ENCODE measurements at places on chromosomes 6 and 20. TPM values are rescaled to one million over a fixed set of nuclear protein-coding genes. Genes with fewer than 3 reads are reported as not detected.

GUCA1A gene
- 0.21 TPM for total RNA-seq

MRAP2 gene
- not detected for total RNA-seq

TCP11 gene
- total RNA-seq = not detected

HSP90AB1 gene
- total RNA-seq = 1,109 TPM

HLA-DQB1 gene
- total RNA-seq = 2.5 TPM

C20orf202 gene
- total RNA-seq = 0.19 TPM

CAP2 gene
- not detected for total RNA-seq

TUBB2B gene
- total RNA-seq = 0.35 TPM

ASIP gene
- total RNA-seq = not detected

LBP gene
- not detected for total RNA-seq

CTAGE9 gene
- not detected for total RNA-seq

- no peak for DNase-seq
Observed at GRCh38 chr6:158608221-158608620, 36.3 kb downstream of the DYNLT1 start.

DNA sequence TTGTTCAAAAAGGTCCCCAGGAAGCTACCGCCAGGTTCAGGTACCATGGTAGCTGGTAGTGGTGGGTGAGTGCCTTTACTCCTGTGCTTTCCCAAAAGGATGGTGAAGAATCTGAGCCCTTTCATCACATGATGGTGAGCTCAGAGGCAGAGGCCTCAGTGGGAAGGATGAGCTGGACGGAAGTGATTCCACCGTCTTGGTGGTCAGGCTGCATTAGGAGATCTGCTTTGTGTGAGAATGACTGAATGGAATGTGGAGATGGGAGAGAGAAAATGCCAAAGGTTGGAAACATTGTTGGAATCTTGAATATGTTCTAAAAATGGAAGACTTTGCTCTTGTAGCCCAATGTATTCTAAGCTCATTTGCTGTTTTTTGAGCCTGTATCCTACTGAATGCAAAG lies 108.1 kb upstream of the SCP2D1 start:
- DNase-seq = no peak

- DNase-seq = no peak
Observed at GRCh38 chr20:61638802-61639585, 386.9 kb downstream of the CDH4 start.

- no peak for DNase-seq
Observed at GRCh38 chr20:9261781-9262180, 192.9 kb downstream of the PLCB4 start.

GRCh38 chr6:41914869-41915530 lies 5.9 kb downstream of the MED20 start:
- no peak for DNase-seq

DNA sequence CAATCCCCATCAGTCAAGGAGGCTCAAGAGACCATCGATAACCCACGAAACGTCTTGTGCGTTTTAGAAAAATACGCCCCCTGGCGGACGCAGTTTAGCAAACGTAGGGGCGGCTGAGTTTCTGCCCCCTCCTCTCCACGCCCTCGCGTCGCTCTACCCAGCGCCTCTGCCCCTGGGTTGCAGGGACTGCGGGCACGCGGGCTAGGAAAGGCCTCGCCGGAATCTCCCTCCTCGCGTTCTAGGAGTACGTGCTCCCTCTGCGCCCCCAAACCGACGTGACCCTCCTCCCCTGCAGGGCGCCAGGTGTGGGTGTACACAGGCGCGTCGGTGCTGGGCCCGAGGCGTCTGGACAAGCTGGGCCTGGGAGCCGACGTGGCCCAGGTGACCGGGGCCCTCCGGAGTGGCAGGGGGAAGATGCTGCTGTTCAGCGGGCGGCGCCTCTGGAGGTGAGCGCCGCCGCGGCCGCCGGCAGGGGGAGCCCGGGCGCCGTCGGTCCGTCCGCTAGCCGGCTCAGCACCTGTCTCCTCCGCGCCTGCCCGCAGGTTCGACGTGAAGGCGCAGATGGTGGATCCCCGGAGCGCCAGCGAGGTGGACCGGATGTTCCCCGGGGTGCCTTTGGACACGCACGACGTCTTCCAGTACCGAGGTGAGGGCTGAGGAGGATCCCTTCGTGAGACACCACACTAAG lies 5.3 kb downstream of the MMP9 start:
- DNase-seq = peak; percentile 80

DNA sequence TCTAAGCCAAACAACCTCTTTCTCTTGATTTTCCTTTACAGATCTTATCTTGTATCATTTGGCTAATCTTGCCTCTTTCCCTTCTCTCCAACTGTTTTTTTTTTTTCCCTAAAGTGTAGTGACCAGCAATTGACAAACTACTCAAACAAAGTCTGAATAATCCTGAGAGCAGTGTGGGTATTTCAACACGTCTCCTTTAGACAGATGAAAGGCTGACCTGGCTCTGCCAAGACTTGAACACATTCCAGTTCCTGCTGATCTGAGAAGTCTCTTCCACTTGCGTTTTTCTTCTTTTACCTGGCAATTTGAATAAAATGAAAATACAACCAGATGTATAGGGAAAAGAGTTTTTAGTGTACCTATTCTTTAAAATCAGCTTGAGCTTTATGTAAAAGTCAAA lies 168.4 kb downstream of the GJA10 start:
- DNase-seq = no peak

DNA sequence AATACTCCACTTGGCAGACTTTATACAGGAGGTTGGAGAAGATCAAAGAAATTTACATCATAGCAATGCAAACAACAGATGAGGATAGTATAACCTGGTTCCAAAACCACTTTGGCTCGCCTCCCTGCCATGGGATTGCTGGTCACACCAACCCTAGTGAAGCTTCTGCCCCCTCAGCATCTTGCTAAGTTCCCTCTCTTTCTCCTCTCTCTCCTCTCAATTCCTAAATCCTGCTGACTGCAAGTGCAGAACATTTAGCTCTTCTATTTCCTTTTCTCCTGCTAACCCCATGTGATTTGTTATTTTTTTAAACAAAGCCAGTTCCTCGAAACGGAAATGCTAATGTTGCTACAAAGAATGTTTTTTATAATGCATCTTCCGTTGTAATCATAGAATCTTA lies 50.3 kb upstream of the LY86 start:
- DNase-seq = no peak

- DNase-seq = no peak
Observed at GRCh38 chr20:19789446-19789845, 31.4 kb downstream of the RIN2 start.

DNA sequence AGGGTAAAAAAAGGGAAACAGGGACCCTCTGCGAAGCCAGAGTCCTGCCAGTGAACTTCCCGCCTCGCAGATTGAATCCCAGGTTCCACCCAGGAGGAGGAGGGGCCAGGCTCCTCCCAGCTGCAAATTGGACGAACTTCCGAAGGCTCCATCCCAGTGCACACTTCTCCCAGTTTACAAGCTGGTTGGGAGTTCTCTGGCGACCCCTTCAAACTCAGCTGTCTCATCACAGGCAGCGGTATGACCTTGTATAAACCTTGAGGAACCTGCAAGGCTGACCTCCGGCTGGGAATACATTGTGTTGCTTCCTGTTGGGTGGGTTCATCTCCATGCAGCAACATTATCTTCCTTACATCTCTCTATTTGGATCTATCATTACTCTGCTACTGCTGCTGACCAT lies 962.7 kb downstream of the GRIK2 start:
- no peak for DNase-seq

DNA sequence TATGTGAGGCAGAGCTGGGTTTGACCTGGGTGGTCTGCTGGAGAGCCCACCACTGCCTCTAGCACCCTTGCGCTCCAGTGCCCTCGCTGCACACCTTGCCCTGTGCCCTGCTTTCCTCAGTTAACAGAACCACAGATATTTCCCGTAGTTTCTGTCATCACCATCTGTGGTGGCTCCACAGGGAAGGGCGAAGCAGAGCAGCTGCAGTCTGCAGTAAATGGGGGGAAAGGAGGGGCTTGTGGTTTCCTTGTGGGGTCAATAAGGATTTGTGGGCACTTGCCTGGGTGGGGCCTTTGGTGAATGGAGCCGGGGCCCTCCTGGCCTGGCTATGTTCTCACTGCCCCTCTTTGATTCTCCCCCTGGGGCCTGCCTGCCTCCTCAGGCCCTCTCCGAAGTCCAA lies 21.2 kb upstream of the CCDC167 start:
- DNase-seq = no peak

DNA sequence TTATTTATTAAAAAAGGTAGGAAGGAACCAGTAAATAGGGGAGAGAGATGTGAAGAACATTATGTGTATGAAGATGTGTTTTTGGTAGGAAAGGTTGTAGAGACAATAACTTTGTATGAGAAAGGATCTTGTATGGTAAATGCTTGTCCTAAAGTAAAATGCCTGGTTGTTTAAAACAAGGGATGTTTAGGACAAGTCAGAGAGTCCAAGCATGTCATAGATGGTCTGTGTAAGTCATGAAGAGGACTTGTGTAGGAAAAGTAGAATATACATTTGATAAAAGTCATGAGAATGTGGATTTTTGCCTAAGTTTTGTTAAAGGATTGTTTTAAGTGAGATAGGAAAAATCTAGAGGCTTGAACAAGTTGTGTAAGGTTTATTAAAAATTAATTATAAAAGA lies 325.1 kb downstream of the CDH26 start:
- no peak for DNase-seq

DNA sequence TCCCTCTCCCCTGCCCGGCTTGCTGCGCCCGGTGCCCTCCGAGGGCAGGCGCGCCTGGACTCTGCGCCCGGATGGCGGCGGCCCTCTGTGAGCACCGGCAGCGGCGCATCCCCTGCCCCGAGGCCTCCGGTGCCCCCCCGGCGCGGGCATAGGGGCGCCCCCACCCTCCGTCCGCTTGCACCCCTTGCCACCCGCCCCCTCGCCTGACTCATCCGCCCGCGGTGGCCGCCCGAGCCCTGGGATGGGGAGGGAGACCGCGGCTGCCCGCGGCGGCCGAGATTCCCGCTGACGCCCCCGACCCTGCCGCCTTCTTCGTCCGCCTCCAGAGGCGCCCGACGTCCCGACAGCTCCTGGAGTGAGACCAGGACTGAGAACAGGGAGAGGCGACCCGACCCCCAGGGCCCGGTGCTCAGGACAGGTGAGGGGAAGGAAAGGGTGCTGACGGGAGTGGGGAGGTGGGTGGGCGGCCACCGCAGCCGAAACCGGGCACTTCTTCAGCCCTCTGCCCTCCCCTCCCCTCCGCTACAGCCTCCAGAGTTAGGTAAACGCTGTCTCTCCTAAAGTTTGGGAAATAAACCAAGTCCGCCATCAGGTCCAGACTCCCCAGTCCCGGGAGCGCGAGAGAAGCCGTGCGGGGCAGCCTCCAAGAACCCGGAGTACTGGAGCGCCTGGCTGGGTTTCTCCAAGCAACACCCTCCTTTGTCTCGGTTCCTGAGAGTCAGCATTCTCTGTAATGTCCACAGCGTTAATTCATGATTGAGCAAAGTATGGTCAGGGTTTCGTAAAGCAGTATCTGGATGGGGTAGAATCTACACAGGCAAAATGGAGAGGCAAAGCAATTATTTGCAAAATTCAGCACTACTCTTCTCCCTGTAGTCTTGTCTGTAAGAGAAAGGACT lies 539 bp downstream of the TMEM200A start:
- DNase-seq = peak; percentile 38

GRCh38 chr20:63057171-63058117 lies 50.7 kb upstream of the BHLHE23 start:
- no peak for DNase-seq

- no peak for DNase-seq
Observed at GRCh38 chr6:116385921-116386320, 15.2 kb downstream of the DSE start.

GRCh38 chr20:36051318-36052116 lies 83.1 kb downstream of the CNBD2 start:
- DNase-seq = no peak

GRCh38 chr6:116010386-116010785 lies 50.3 kb downstream of the FRK start:
- DNase-seq = no peak

GRCh38 chr6:138689849-138690248 lies 83.7 kb upstream of the CCDC28A start:
- DNase-seq = no peak

DNA sequence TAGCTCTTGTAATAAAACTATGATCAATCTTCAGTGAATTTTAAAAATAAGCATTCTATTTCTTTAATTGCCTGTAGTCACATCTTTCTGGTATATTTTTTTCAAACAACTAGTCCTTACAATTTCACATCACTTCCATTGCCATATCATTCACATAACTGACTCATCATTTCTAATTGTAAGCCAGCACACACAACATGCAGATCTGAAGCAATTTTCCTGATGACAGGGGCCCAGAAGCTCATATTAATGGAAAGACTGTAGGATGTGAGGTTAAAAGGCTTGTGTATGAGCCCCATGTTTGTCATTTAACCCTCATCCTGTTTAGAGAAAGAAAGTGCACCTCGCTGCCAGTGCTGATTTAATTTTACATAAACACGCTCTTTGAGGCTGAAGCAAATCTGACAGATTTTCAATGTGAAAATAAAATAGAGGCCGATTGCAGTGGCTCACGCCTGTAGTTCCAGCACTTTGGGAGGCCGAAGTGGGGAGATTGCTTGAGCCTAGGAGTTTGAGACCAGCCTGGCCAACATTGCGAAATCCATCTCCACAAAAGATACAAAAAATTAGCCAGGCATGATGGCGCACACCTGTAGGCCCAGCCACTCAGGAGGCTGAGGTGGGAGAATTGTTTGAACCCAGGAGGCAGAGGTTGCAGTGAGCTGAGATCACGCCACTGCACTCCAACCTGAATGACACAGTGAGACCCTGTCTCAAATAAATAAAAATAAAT lies 40.1 kb upstream of the LTV1 start:
- no peak for DNase-seq

DNA sequence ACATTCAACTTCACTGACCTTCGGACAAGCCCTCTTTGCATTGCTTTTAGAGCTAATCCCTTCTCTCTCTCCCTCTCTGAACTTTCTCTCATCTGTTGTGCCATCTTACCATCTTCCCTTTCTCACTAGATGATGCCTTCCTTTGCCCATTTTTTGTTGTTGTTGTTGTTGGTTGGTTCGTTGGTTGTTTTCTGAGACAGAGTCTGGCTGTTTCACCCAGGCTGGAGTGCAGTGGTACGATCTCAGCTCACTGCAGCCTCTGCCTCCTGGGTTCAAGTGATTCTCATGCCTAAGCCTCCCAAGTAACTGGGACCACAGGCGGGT lies 18.8 kb downstream of the MAP3K5 start:
- no peak for DNase-seq

DNA sequence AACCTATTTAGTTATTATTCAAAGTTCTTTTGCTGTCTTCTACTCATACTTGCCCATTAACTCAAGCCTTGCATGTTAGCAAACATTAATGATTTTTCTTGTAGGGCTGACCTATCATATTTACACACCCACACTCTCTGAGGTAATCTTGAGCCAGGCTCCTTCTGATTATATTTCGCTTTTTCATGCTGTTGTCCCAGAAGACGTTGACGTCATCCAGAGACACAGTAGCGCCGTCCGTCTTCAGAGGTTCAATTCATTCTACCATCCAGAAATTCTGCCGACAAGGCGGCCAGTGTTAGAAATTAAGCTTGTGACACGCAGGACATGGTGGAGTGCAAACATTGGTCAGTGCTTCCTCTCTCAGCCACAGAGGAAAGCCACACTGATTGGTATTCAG lies 584.7 kb downstream of the BMP2 start:
- DNase-seq = no peak

GRCh38 chr20:22106308-22106938 lies 401.0 kb downstream of the PAX1 start:
- DNase-seq = no peak

All from activated T-cell treated with anti-CD3 and anti-CD28 coated beads, Interleukin-2, amount 50 U/mL, for 72 hours (primary cell).